Endodermal cell (in vitro differentiated cells): ENCODE measurements at places on chromosomes 4 and X.

GRCh38 chrX:17554914-17555313 lies 179.9 kb downstream of the NHS start:
- DNase-seq = no peak

DNA sequence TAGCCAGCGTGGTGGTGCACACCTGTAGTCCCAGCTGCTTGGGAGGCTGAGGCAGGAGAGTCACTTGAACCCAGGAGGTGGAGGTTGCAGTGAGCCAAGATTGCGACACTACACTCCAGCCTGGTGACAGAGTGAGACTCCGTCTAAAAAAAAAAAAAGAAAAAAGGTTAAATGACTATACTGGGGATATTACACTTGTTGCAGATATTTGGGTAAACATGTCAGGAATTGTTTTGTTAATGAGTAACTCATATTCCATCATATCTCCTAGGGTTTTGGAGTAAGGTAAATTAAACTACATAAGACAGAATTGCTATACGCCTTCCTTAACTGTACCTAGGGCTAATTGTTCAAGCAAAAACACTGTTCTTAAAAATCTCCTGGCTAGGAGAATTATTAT lies 291.4 kb upstream of the IGFBP7 start:
- no peak for DNase-seq

DNA sequence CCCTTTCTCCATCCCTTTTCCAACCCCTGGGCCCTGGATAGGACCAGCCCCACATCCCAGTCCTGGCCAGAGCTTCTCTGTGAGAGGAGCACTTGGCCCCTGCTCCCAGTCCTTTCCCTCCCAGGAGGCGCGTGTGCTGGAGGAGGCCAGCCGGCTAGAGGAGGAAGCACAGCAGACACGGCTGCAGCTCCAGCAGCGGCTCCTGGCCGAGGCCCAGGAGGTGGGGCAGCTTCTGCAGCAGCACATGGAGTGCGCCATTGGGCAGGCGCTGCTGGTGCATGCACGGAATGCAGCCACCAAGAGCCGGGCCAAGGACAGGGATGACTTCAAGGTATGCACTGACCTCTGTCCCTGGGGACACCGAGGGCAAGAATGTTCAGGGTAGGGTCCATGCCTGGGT lies 87.5 kb downstream of the EVC start:
- no peak for DNase-seq

GRCh38 chrX:138859421-138859820 lies 147.9 kb upstream of the FGF13 start:
- no peak for DNase-seq

DNA sequence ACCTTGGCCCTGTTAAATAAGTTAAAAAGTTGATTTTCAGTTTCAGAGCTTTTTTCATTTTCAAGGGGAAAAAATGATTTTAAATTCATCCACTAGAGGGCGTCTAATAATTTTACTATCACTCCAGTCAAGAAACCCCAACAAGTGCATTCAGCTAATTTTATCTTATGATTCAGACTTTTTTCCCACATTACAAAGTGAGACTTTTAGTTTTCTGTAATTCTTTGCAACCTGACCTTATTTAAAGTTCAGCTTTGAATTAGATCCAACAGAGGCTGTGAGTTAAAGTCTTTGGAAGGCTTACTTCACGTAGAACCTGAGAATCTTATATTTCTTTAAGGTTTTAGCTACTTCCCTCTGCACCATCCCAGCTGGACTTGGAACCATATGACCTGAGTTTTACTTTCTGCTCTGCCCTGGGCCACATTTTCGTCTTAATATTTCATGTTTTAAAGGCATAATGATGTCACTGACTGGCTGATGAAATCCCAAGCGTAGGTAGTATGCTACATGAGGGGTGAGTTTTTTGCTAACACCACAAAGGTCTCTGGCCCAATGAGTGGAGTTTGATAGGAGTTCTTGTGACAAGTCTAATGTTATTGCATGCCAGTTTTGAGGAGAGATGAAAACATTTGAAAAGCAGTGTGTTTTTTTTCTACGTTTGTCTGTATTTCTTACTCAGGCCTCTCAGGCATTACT lies 7.2 kb downstream of the GNRHR start:
- no peak for DNase-seq

GRCh38 chr4:176030391-176030790 lies 35.2 kb upstream of the WDR17 start:
- DNase-seq = no peak

- no peak for DNase-seq
These were observed 10.1 kb upstream of the EXOSC9 start for GRCh38 chr4:121790976-121791375.

- no peak for DNase-seq
These were observed 1.2 kb downstream of the GNPDA2 start for GRCh38 chr4:44725166-44725565.

- no peak for DNase-seq
These were observed 270.3 kb downstream of the DTHD1 start for GRCh38 chr4:36551697-36552214.

GRCh38 chr4:153223930-153224329 lies 19.7 kb downstream of the TRIM2 start:
- no peak for DNase-seq
